HFFc6 (cell line): ENCODE measurements at places on chromosomes 3 and 15. TPM values are rescaled to one million over a fixed set of nuclear protein-coding genes. Genes with fewer than 3 reads are reported as not detected.

- no peak for DNase-seq
Observed at GRCh38 chr3:85821130-85821756, 862.5 kb downstream of the CADM2 start.

DNA sequence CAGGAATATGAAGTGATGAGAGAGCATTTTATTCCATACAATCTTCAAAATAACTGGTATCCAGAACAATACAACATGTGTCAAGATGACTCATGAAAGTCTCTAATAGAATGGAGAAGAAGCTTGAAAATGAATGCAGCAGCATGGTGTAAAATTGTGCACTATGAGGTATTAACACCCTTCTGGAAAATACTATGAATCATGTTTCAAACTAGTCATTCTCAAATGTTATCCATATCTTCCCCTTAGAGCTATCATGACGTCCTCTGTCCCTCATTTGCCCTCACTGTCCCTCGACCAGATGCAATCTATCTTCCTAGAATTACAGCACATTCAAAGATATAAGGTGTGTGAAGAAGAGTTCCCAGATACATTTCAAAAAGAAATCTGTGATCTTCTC, 198.2 kb downstream of the NECTIN3 start:
- no peak for DNase-seq

DNA sequence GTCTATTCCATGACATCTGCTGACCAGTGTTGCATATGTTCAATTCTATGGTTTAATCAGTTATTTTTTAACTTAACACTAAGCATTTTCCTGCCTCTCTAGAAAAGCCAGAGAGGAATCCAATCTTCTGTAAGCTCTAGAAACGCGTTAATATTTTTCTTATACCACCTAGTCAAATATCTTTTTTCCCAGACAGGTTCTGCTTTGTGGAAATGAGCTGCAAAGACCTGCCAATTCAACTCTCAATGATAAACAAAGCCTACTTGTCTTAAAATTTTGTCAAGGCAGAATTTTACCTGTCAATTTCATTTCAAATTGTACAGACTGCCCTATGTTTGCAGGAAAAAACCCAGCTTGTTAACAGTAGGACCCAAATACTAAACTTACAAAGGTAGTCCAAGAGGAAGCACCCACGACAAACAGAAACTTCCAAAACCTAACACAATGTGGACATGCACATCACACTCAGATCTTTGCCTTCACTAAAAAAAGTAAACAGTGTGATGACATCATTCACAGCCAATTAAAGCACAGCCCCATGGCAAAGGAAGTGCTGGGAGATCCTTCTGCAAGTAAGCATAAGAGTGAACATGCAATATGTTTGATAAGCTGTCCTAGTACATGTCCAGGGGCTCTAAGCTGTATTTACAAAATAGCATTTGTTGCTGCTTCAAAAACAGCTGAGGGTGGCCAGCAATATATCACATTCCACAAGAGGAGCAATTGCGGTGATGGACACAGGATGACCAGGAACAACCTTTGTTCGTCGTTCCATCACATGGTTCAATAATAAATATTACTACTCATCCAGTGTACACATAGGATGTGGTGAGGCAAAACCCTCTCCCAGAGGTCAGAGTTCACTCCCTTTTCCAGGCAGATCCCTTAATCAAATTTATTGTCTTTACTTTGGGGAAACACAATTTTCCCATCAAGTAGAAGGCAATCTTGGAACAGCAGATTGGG, 139.4 kb upstream of the TSC22D2 start:
- DNase-seq = no peak

- no peak for DNase-seq
Observed at GRCh38 chr3:58411851-58412830, 21.5 kb downstream of the PDHB start.

UROC1 gene
- total RNA-seq = not detected in 2 replicates

DNA sequence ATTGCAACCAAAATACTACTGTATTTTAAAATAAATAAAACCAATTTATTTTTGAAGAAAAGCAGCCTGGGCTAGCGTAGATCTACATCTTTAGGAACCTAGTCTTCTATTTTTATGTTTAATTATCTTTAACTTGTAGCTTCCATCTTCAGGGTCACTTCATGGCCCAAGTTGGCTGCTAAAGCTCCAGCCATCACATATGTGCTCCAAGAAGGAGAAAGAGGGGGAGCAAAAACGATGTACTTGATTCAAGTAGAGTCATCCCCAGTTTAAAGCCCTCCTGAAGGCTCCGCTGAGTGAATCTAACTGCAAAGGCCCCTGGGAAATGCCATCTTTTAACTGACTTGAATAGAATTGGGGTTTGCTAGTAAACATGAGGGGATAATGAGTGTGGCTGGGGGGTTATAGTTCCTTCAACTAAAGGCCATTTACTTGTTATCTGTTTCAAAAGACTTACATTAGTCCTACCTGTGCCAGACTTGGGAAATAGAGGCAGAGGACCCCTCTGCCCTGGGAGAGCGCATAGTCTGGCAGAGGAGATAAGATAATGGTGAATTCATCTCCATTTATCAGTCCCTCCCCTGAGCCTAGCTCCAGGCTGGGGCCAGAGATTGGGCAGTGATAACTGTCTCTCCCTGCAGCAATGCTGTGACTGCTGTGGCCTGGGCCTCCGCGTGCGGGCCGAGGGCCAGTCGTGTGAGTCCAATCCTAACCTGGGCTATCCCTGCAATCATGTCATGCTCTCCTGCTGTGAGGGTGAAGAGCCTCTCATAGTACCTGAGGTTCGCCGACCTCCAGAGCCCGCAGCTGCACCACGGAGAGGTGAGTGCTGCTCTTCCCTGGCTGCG, 64.6 kb downstream of the FBLN2 start:
- DNase-seq = no peak

DNA sequence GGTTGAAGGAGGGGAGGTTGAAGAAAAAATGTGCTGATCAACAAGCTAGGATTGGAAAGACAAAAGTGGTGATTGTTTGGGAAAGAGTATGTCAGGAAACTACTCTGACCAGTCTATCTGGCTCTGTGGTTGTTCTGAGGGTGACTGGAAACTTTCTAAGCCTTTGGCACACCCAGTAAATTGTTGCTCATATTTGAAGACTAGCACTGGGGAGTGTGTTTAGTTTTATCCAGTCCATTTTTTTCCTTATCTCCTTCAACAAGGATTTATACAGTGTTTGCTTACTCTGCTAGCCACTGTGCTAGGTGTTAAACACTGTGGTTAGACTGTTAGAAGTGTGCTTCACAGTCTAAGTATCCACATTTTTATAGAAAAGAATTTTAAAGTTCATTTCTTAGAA, 28.8 kb downstream of the PPM1L start:
- DNase-seq = no peak

DNA sequence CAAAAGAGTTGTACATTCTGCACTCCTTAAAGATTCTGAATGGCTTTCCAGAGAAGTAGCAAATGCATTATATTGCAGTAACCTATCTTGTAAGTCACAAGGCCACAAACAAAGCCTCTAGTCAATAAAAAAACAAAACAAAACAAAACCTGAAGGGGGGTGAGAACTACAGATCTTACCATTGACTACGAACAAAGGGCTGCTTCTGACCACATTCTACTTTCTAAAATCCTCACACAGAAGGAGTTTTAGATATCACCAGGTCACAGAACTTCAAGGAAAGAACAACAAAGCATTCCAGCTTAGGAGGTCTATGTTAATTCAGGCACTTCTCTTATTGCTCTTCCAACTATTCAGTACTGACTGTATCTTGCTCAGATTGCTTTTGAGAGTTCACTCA, 343.0 kb downstream of the ZBTB20 start:
- no peak for DNase-seq

KNG1 gene
- not detected in 3 replicates for total RNA-seq

DNA sequence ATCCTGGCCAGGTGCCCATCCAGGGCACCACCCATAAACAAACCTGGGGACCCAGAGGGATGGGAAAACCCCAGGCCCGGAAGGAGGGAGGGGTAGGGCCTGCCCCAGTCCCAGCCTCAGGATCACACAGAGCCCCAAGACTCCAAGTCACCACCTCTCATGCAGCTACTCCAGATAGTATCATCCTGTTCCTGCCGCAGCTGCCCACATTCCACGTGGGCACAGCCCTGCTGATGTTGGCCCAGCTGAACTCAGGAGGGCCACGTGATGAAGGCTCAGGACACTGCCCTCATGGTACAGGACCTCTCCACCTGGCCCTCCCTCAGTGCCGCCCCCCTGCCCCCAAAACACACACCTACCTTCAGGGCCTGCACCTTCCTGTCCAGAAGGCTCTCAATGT, 69.5 kb downstream of the CACNA2D2 start:
- no peak for DNase-seq

GRCh38 chr3:23041918-23042696, 161.0 kb upstream of the UBE2E2 start:
- no peak for DNase-seq

- DNase-seq = no peak
Observed at GRCh38 chr3:107045791-107046190, 331.4 kb upstream of the CCDC54 start.

GCHFR gene
- total RNA-seq = 2.8 to 3.2 TPM (median 2.8 TPM) in 3 replicates

GRCh38 chr3:101043687-101044078, 50.5 kb upstream of the ABI3BP start:
- no peak for DNase-seq

DNA sequence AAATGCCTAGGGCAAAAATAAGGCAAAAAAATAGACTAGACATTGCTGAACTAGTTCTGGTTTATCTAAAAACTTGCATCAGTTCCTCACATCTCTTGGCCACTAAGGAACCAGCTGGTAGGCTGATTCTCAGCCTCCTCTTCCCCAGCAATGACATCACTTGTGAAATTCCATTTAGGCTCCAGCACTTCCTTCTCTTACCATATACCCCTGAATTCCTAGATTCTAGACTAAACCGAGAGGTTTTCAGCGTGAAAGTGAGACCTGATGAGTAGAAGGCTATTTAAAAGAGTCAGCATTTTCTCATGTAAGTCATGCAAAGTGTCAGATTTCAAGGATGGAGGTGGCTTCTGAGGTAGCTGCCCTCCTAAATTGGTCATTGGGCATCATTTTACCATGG, 247.1 kb upstream of the CDIN1 start:
- peak; percentile 54 for DNase-seq

DNA sequence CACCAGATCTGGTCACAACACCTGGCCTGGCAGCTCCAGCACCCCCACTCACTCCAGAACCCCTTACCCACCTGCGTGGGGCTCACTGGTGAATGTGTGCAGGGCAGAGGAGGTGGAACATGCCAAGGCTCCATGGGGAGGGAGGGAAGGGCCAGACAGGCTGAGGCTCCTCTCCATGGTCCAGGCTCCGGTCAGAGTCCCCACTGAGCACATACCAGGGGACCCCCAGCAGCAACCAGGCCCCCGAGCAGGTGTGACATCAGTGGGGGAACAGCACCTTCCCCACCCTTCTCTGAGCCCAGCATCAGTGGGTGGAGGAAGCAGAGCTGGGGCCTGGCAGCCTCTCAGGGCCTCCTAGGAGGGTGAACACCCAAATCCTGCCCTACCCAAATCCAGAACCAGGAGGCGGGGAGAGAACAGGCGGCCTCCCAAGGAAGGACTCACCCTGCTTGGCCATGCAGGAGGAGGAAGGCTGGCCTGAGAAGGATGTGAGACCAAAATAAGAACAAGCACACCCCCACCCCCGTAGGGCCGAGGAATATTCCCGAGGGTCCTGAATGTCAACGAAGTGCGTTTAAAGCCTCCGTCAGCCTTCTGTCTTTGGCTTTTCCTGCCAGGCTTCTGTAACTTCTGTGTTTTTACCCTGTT, 1.1 kb upstream of the GP9 start:
- no peak for DNase-seq

GRCh38 chr3:144112036-144112435, 140.4 kb downstream of the DIPK2A start:
- no peak for DNase-seq

FEZF2 gene
- not detected in 3 replicates for total RNA-seq

GRCh38 chr3:5140839-5141238, 18.7 kb downstream of the ARL8B start:
- no peak for DNase-seq

- DNase-seq = no peak
Observed at GRCh38 chr15:61315471-61315870, 86.4 kb upstream of the RORA start.

GHSR gene
- total RNA-seq = not detected in 3 replicates

TNFSF10 gene
- 0.17 TPM in 1 of 3 replicates, not detected in the others for total RNA-seq

KLHL6 gene
- not detected in 3 replicates for total RNA-seq

DNA sequence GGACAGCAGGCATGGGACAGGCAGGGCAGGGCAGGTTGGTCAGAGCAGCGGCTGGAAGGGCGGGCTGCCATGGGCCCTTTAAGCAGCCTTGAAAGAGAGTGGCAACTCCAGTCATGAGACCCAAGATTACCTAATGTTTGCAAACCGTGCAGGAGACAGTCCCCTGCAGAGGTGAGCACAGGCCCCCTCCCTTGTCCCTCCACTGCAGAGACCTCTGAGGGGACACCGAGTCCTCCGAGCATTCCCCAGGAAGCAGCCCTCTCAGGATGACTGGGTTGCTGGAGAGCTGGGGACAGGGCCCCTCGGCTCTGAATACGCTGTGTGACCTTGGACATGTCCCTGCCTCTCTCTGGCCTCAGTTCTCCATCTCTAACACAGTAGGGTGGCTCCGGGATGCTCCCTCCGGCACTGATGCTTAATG, 81.4 kb downstream of the IQSEC1 start:
- DNase-seq = no peak

AHSG gene
- total RNA-seq = not detected in 2 replicates
